ENCODE measurements at places on chromosomes 16 and 17. TPM values are rescaled to one million over a fixed set of nuclear protein-coding genes. Genes with fewer than 3 reads are reported as not detected.

DNA sequence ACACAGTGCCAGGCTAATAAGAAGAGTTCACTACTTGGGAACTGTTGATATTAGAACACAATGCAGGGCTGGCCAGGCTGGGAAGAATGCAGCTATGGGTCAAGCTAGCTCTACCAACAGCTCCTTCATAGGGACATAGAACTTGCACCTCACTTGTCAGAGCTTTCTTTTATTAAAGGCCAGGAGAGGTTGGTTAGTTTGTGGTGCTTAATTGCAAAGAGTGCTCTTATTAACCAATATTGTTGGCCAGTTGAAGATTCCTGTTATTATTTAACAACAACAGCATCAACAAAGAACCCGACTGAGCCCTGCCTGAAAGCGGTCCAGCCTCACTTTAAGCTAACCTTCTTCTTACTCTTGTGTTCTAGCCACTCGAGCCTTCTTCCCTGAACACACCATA lies 43.4 kb upstream of the ANKFN1 start:
- no peak for DNase-seq
- no peaks in the 10 kb centered on the region for H3K27me3 ChIP-seq
- no peak overlapping the region for H3K4me3 ChIP-seq
- H3K27ac ChIP-seq, result no peak overlapping the region
- no peaks in the 10 kb centered on the region for H3K36me3 ChIP-seq
- no peaks in the 10 kb centered on the region for H3K4me1 ChIP-seq

- H3K27me3 ChIP-seq, result no peaks in the 10 kb centered on the region
- no peaks in the 10 kb centered on the region for H3K36me3 ChIP-seq
- H3K4me3 ChIP-seq, result no peak overlapping the region
- H3K27ac ChIP-seq, result no peak overlapping the region
- H3K4me1 ChIP-seq, result no peaks in the 10 kb centered on the region
Measured at GRCh38 chr17:47295037-47295873, 28.5 kb upstream of the EFCAB13 start.

DNA sequence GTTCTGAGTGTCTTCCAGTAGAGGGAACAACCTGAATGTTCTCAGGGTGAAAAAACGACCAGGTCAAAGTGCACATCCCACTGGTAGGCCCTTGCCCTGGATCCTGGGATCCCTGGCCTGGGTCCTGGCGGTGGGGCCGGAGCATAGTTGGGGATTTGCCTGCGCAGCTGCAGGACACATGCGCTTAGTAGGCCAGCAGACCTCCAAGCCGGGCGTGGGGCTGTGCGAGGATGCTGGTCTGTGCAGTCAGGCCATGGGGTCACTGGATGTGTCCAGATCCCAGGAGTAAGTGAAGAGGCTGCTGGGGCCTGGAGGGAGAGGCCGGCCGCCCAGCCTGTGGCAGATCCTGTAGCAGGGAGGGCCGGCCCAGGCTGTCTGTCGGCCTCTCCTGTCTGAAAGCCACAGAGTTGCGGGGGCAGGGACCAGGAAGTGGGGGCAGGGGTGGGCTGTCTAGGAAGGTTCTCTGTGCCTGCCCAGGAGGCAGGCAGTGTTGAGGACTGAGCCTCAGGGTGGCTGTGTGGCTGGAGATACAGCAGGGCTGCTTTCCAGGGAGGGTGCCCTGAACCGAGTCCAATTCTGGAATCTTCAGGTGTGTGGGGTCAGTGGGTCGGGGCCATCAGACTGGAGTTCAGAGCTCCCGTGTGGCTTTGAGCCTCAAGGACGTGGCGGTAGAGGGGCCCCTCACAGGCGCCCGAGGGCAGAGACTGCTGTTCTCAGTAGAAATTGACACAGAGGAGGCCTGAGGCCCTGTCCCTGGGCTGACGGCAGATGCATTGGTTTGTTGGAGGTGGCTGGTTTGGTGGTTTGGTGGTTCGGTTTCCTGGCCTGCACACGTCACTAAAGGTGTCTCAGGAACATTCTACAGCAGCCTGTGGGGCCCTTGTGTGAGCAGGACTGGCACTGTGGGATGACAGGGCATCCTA lies 17.2 kb upstream of the NUDT16L1 start:
- H3K36me3 ChIP-seq, result peaks cover 39% of the 10 kb centered on the region
- peaks cover 14% of the 10 kb centered on the region for H3K4me1 ChIP-seq
- peak overlapping the region; percentile 80 for H3K27ac ChIP-seq
- no peaks in the 10 kb centered on the region for H3K27me3 ChIP-seq

DNA sequence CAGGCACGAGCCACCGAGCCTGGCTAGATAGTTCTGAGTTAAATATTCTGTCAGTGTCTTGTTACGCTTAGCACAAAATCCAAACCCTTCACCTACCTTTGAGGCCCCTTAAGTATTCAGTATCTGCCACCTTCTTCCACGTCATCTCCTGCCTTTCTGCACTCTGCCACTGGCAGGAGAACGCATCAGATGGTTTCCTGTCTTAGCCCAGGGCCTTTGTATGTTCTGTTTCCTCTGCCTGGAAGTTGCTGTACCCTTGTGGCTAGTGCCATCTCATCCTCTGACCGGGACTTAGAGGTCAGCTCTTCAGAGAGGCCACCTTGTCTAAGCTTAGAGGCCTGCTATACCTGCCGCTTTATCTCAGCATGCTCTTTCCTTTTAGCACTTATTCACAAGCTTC lies 67.5 kb upstream of the LGALS9 start:
- DNase-seq, result no peak
- H3K27me3 ChIP-seq, result no peaks in the 10 kb centered on the region
- H3K4me1 ChIP-seq, result peaks cover 59% of the 10 kb centered on the region
- H3K36me3 ChIP-seq, result no peaks in the 10 kb centered on the region
- H3K4me3 ChIP-seq, result no peak overlapping the region
- peak overlapping the region; percentile 56 for H3K27ac ChIP-seq

The SRL gene
- 534 TPM for total RNA-seq

The GPR179 gene
- not detected for total RNA-seq
